Gastrocnemius medialis (tissue), 4 donors: ENCODE measurements at places on chromosomes 4 and X. TPM values are rescaled to one million over a fixed set of nuclear protein-coding genes. Genes with fewer than 3 reads are reported as not detected.

DNA sequence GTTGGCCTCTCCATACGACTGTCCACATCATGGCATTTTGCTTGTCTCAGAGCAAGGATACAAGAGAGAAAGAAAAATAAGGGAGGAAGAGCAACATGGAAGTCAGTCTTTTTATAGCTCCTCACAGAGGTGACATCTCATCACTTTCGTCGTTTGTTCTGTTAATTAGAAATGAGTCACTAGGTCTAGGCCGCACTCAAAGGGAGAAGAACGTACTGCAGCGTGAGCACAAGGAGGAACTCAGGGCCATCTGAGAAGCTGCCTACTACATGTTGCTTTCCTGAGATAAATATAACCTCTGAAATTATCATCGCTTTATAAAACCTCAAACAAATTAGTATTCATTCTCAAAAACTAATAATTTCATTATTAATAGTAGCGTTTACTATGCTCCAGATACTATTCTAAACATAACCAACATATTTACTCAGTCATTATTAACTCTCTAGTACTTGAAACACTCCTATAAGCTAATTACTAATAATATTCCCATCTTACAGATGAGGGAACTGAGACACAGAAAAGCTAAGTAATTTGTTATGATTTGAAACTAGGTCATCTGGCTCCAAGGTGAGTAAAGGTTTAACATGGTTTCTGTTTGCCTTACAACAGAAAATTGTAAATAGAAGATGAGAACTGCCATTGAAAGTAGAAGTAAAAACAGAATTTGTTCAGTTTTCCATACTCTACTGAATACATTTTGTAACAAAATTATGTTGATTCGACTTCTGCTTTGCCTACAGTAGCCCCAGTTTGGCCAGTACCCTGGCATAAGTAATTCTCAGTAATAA is 213.2 kb upstream of the UGT8 start:
- H3K27me3 ChIP-seq = no peaks in the 10 kb centered on the region
- H3K4me1 ChIP-seq = no peaks in the 10 kb centered on the region
- no peaks in the 10 kb centered on the region for H3K36me3 ChIP-seq
- no peak overlapping the region for H3K4me3 ChIP-seq
- DNase-seq = no peak
- no peak overlapping the region for H3K27ac ChIP-seq

The FMR1NB gene
- not detected for total RNA-seq

DNA sequence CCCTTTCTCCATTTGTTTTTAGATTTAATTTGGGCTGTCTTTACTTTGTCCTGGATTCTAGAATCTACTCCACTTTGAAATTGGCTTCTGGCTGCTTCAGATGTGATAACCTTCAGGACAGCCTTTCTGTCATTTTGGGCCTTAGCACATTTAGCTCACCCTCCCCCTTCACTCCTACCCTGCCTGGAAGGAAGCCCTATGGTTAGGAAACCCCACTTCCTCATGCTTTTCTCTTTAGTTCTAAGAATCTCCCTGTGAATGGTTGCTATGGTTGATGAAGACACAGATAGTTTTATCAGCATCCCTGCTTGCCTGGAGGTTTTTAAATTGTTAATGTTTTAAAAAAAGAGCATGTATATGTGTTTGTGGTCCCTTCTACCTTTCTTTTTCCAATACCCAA is 100.7 kb upstream of the PTPN13 start:
- no peak overlapping the region for H3K4me3 ChIP-seq
- DNase-seq = no peak
- H3K36me3 ChIP-seq = no peaks in the 10 kb centered on the region
- no peak overlapping the region for H3K27ac ChIP-seq
- no peaks in the 10 kb centered on the region for H3K27me3 ChIP-seq

DNA sequence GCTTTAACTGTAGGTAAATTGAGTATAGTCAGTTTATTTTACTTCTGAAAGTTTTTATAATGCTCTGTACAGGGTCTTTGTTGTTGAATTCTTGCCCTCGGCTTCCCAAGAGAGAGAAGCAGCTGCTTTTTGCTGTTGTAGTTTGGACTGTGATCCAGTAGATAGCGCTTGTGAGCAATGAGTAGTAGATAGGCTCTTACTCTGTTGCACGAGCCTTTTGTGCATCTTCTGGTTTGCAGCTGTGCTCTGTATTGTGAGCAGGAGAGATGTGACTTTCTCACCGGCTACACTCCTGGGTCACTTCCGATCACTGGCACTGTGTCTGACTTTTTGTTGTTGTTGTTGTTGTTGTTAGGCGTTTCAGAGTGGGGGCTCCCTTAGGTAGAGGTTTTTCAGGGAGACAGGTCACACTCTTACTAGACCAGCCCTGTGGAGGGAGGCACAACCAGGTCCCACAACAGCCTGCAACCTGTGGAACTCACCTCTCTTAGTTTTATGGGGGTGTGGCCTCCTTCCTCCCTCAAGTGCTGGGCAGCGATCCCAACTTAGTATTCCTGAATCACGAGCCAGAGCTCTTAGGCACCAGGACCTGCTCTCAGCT is 822.1 kb upstream of the GALNTL6 start:
- H3K4me1 ChIP-seq = no peaks in the 10 kb centered on the region
- H3K4me3 ChIP-seq = no peak overlapping the region
- H3K27ac ChIP-seq = no peak overlapping the region
- no peaks in the 10 kb centered on the region for H3K36me3 ChIP-seq
- DNase-seq = no peak

The SUPT20HL1 gene
- not detected for total RNA-seq

- H3K4me1 ChIP-seq = peaks cover 10% of the 10 kb centered on the region
- H3K36me3 ChIP-seq = no peaks in the 10 kb centered on the region
- no peak for DNase-seq
- H3K27ac ChIP-seq = no peak overlapping the region
- no peak overlapping the region for H3K4me3 ChIP-seq
Measured at GRCh38 chrX:154329294-154329693, 33.7 kb downstream of the TKTL1 start.

GRCh38 chr4:95421869-95422268 is 126.9 kb downstream of the UNC5C start:
- no peak overlapping the region for H3K27ac ChIP-seq
- H3K4me1 ChIP-seq = no peaks in the 10 kb centered on the region
- no peaks in the 10 kb centered on the region for H3K27me3 ChIP-seq
- no peak overlapping the region for H3K4me3 ChIP-seq
- DNase-seq = no peak

GRCh38 chr4:4362991-4363697 is 23.8 kb upstream of the NSG1 start:
- H3K36me3 ChIP-seq = no peaks in the 10 kb centered on the region
- no peak for DNase-seq
- no peaks in the 10 kb centered on the region for H3K27me3 ChIP-seq
- H3K4me1 ChIP-seq = no peaks in the 10 kb centered on the region

DNA sequence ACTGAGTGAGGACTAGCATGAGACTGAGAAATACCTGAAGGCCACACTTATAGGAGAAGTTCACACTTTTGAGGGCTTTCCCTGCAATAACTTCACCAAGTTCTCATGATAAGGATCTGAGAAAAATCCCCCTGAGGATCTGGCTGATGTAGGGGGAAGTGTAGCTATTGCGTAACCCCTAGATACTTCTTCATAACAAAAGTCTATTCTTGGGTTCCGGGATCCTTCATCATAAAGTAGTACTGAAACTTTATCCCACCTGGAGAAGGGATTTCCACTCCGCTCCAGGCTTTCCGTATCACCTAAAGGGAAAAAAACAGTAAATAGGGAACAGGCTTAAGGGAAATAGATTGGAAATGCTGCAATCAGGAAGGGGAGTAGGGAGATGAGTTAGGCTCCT is 13.3 kb downstream of the USP27X start:
- DNase-seq = no peak
- H3K27me3 ChIP-seq = no peaks in the 10 kb centered on the region
- H3K27ac ChIP-seq = no peak overlapping the region
- H3K36me3 ChIP-seq = no peaks in the 10 kb centered on the region

- no peaks in the 10 kb centered on the region for H3K27me3 ChIP-seq
- DNase-seq = no peak
- no peaks in the 10 kb centered on the region for H3K36me3 ChIP-seq
- no peak overlapping the region for H3K27ac ChIP-seq
- H3K4me1 ChIP-seq = no peaks in the 10 kb centered on the region
Measured at GRCh38 chrX:7606039-7606652, 236.8 kb upstream of the VCX start.

The MAGEA1 gene
- total RNA-seq = not detected

DNA sequence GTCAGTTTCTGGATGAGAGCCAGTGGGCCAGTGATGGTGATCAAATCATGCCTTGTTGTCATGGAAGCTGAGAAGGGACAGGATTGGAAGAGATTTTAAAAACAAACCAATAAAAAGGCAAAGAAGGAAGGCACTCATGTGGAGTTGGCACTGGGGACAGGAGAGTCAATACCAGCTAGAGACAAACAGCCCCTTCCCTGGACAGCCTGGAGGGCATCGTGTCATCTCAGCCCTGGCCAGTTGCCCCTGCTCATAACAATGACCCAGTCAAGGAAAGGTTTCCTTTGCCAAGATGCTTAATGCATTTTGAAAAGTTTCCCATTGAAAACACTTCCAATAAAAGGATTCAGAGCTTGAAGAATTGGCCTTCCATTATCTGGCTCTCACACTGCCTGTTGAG is 55.5 kb downstream of the SCML1 start:
- H3K27me3 ChIP-seq = no peaks in the 10 kb centered on the region
- H3K27ac ChIP-seq = no peak overlapping the region
- no peak for DNase-seq
- H3K36me3 ChIP-seq = no peaks in the 10 kb centered on the region
- H3K4me1 ChIP-seq = no peaks in the 10 kb centered on the region

DNA sequence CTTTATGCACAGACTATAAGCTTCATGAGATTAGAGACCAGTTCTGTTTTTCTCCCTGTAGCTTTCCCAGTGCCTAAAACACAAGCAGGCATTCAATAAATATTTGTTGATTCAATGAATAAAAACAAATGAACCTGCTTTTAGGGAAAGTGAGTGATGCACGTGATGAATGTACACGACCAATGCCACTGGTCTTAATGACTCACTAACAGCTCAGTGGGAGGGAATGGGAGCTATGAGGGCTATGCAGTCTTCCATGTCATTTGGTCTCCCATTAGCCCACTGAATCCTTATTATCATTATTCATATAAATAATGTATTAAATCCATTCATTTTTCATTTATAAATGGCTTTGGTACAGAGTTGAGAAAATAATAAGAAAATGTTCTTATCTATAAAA is 247.4 kb downstream of the FBXO8 start:
- no peaks in the 10 kb centered on the region for H3K36me3 ChIP-seq
- no peak overlapping the region for H3K27ac ChIP-seq
- no peaks in the 10 kb centered on the region for H3K27me3 ChIP-seq
- H3K4me1 ChIP-seq = no peaks in the 10 kb centered on the region
- no peak for DNase-seq

GRCh38 chrX:109187473-109188168 is 294.3 kb downstream of the GUCY2F start:
- no peak for DNase-seq
- H3K27me3 ChIP-seq = no peaks in the 10 kb centered on the region
- no peak overlapping the region for H3K27ac ChIP-seq
- H3K4me1 ChIP-seq = no peaks in the 10 kb centered on the region

The WFS1 gene
- total RNA-seq = 23.7 TPM

GRCh38 chrX:115260330-115260729 is 26.4 kb upstream of the LRCH2 start:
- no peak overlapping the region for H3K4me3 ChIP-seq
- peaks cover 6% of the 10 kb centered on the region for H3K27me3 ChIP-seq
- DNase-seq = no peak
- H3K36me3 ChIP-seq = no peaks in the 10 kb centered on the region

DNA sequence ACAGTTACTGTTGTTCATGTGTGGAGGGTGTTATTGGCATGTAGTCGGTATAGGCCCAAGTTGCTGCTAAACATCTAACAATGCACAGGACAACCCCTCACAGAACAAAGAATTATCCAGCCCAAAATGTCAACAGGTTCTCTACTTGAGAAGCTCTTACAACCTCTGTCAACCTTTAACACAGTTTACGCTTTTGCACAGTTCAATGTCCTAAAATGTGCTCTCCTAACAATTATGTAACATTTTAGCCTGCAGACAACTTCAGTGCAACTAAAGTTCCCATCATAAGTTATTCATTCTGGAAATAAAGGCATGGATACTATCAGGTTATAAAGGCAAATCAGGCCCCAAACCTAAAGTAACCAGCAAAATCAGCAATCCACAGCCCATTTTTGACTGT is 66.2 kb downstream of the ASB9 start:
- no peak overlapping the region for H3K4me3 ChIP-seq
- H3K27ac ChIP-seq = no peak overlapping the region
- H3K36me3 ChIP-seq = no peaks in the 10 kb centered on the region
- H3K27me3 ChIP-seq = no peaks in the 10 kb centered on the region
- DNase-seq = no peak
- H3K4me1 ChIP-seq = no peaks in the 10 kb centered on the region

DNA sequence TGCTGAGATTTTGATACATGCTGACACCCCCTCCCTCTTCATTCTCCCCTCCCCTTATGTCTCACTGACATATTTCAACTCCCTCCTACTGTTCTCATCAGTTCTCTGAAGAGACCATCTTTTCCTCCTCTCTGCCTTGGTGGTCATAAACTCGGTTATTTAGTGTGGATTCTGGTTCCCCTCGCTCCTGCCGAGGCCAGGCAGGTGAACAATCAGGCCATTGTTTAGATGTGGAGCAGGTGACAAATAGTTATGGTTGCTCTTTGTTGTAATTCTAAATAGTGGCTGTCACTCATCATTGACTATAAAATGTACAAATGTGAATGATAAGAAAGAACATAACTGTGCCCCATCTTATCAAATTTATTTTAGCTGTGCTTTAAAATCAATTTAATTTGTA is 324.6 kb downstream of the BCOR start:
- no peak overlapping the region for H3K4me3 ChIP-seq
- H3K27me3 ChIP-seq = no peaks in the 10 kb centered on the region
- no peak overlapping the region for H3K27ac ChIP-seq
- H3K4me1 ChIP-seq = no peaks in the 10 kb centered on the region
- no peak for DNase-seq
- no peaks in the 10 kb centered on the region for H3K36me3 ChIP-seq

The SUPT20HL2 gene
- total RNA-seq = not detected

- peak within 1 kb of the TSS; percentile 72 for H3K4me3 ChIP-seq
- no peak for DNase-seq
- no peaks in the 10 kb centered on the region for H3K36me3 ChIP-seq
- peaks cover 35% of the 10 kb centered on the region for H3K27me3 ChIP-seq
- H3K4me1 ChIP-seq = no peaks in the 10 kb centered on the region
- H3K27ac ChIP-seq = no peak within 1 kb of the TSS
Measured at GRCh38 chr4:152935631-152936445, at the start of gene FHDC1. FHDC1 (plus strand) TSS chr4:152936323; CDS start chr4:152943058, 6,735 bp downstream.
